ENCODE measurements at places on chromosomes 6 and 20.

- no peak for DNase-seq
Measured at GRCh38 chr6:22600059-22600458, 30.7 kb downstream of the HDGFL1 start.

GRCh38 chr6:30599625-30600324 lies 17.3 kb downstream of the PPP1R10 start:
- no peak for DNase-seq

DNA sequence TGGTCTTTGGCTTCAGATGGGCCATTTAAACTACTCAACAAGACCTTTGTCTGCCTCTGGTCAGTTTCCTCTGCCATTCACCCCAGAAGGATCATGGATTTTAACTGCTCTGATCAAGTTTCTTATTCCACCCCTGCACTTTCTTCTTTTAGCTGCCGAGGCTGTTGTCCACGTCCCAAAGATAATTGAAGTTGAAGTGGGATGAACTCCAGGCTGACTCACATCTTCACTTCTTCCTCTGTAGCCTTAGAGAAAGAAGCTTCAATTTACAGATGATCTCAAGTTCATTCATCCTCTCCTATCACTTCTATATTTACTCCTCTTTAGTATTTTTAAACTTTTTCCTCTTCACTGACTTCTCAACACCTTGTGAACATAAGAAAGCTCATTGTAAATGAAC lies 651.6 kb downstream of the UTRN start:
- DNase-seq: no peak

GRCh38 chr6:25414168-25414567 lies 135.0 kb downstream of the CARMIL1 start:
- DNase-seq: no peak

DNA sequence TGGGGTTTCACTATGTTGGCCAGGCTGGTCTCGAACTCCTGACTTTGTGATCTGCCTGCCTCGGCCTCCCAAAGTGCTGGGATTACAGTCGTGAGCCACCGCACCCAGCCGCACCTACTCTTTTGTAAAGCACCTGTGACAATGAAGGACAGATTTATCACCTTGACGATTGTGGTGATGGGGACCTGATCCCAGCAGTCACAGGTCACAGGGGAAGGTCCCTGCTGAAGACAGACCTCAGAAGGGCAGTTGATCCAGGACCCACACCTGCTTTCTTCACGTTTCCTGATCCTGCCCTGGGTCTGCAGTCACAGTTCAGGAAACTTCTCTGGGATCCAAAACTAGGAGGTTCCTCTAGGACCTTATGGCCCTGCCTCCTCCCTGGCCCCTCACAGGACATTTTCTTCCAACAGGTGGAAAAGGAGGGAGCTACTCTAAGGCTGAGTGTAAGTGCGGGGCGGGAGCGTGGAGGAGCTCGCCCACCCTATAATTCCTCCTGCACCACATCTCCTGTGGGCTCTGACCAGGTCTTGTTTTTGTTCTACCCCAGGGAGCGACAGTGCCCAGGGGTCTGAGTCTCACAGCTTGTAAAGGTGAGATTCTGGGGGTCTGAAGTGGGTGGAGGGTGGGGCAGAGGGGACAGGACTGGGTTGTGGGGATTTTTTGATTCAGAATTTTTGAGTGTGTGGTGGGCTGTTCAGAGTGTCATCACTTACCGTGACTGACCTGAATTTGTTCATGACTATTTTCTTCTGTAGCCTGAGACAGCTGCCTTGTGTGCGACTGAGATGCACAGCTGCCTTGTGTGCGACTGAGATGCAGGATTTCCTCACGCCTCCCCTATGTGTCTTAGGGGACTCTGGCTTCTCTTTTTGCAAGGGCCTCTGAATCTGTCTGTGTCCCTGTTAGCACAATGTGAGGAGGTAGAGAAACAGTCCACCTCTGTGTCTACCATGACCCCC lies 3.0 kb downstream of the HLA-E start:
- no peak for DNase-seq

DNA sequence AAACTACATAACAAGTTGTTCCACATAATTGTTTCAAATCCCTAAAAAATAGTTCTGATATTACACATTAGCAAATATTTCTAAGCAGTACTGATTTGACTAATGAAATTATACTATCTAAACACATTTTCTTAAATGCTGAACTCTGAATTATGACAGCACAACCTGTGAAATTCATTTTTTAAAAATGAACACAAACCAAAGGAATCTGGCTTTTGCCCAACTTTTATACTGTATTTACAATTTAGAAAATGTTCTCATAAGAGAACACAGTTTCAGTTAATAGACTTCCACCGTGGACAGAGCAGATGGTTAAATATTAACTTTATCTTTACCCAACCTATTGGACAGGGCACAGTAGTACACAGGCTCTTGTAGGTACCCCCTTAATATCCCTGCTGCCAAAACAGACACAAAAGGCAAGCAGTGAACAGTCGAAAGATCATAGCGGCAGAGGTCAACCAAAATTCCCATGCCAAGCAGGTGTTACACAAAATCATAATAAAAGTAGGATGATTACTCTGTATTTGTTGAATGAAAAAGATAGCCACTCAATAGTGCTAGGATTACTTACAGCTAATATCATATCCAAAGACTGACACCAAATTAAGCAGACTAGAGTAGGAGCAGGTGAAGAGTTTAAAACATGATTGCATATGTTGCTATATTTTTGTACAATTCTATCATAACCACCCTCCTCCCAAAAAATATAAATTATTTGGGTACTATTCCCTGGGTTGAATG lies 122.5 kb downstream of the RNGTT start:
- no peak for DNase-seq

DNA sequence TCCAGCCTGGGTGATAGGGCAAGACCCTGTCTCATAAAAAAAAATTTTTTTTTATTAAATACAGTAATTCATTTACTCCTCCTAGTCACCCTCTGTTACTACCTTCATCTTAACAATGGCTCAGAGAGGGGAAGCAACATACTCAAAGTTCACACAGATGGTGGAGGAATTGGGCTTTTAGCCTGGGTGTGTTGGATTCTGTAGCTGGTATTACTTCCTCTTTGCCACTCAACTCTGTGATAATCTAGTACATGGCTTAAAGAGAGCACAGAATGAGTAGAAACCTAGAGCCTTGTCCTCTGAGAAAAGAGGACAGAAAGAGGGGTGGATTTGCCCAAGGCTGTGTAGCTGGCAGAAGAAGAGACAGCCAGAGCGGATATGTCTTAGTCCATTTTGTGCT lies 96.6 kb downstream of the DLGAP4 start:
- DNase-seq: no peak

GRCh38 chr20:62717933-62718332 lies 9.3 kb downstream of the NTSR1 start:
- no peak for DNase-seq

All from T-helper 2 cell treated with Interferon-gamma antibody and Interleukin-4, amounts not matched to agents 5 μg/mL and 100 μg/mL, for 36 hours (primary cell).